Central memory CD8-positive, alpha-beta T cell (primary cell): ENCODE measurements at places on chromosomes 13 and 19.

GRCh38 chr13:73096638-73097037 is 37.8 kb downstream of the KLF5 start:
- no peaks in the 10 kb centered on the region for H3K36me3 ChIP-seq
- H3K4me3 ChIP-seq = no peak overlapping the region
- H3K27me3 ChIP-seq = no peaks in the 10 kb centered on the region

- no peak overlapping the region for H3K4me3 ChIP-seq
Measured at GRCh38 chr13:45331692-45332035, 9.3 kb downstream of the TPT1 start.

GRCh38 chr19:1087813-1088415 is 7.3 kb downstream of the POLR2E start:
- no peaks in the 10 kb centered on the region for H3K27me3 ChIP-seq
- H3K4me1 ChIP-seq = peaks cover 31% of the 10 kb centered on the region
- H3K27ac ChIP-seq = peak overlapping the region; percentile 95
- H3K4me3 ChIP-seq = peak overlapping the region; percentile 67

DNA sequence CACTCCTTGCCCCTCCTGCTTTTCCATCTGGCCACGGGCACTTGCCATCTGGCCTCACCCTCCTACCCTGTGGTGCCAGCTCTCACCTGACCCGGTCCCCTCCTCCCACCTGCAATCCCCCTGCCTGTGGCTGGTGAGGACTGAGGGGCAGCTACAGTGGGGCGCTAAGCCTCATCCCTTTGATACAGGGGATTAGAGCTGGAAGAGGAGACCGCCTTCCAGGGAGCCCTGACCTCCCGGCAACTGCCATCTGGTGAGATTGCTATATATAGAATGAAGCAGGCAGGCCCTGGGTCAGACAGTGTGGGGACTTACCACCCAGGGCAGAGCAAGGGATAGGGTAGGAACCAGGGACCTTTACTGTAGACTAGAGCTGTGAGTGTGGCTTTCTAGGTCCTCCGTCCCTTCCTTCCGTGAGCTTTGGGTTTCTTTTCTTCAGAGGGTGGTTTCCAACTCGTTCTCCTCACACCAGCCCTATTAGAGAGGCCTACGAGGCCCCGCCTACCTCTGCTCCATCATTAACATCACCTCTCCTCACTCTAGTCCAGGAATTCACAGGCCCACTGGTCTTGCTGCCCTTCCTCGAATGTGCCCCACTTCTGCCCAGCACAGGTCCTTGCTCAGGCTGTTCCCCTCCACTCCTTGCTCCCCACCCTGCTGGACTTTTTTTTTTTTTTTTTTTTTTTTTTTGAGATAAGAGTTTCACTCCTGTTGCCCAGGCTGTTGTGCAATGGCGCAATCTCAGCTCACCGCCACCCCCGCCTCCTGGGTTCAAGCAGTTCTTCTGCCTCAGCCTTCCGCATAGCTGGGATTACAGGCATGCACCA is 7.7 kb downstream of the KASH5 start:
- DNase-seq = no peak
- no peak overlapping the region for H3K4me3 ChIP-seq
- no peak overlapping the region for H3K27ac ChIP-seq
- H3K4me1 ChIP-seq = peaks cover 15% of the 10 kb centered on the region
- H3K36me3 ChIP-seq = peaks cover 1% of the 10 kb centered on the region
- H3K27me3 ChIP-seq = no peaks in the 10 kb centered on the region

- H3K4me3 ChIP-seq = no peak overlapping the region
- H3K27ac ChIP-seq = no peak overlapping the region
- no peak for DNase-seq
- peaks cover 11% of the 10 kb centered on the region for H3K27me3 ChIP-seq
- H3K4me1 ChIP-seq = no peaks in the 10 kb centered on the region
- no peaks in the 10 kb centered on the region for H3K36me3 ChIP-seq
Measured at GRCh38 chr19:4755459-4755858, 31.8 kb upstream of the DPP9 start.

- H3K4me1 ChIP-seq = no peaks in the 10 kb centered on the region
- H3K36me3 ChIP-seq = no peaks in the 10 kb centered on the region
- DNase-seq = no peak
- peaks cover 76% of the 10 kb centered on the region for H3K27me3 ChIP-seq
Measured at GRCh38 chr13:111537115-111537728, 216.8 kb downstream of the TEX29 start.

DNA sequence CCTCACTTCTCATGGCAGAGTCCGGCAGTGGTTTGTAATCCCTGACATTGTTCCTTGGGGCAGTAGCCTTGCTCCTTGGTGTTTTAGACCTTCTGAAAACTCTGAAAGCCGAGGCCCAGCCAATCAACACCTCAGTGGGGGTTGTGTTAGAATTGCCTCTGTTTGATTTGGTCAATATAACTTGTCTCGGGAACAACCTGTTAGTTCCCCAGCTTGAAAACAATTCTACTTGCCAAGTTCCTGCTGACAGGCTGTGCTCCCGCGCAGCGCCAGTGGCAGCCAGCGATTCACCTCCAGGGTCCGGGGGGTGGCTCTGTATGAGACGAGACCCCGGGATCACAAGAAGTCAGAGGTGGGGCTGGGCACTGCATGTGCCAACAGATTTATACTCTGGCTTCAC is 81.4 kb upstream of the MEDAG start:
- no peak for DNase-seq
- H3K4me3 ChIP-seq = no peak overlapping the region
- H3K27me3 ChIP-seq = peaks cover 52% of the 10 kb centered on the region
- H3K4me1 ChIP-seq = no peaks in the 10 kb centered on the region
- no peak overlapping the region for H3K27ac ChIP-seq
- H3K36me3 ChIP-seq = no peaks in the 10 kb centered on the region

GRCh38 chr13:80251403-80251802 is 89.5 kb downstream of the SPRY2 start:
- H3K4me1 ChIP-seq = no peaks in the 10 kb centered on the region
- no peaks in the 10 kb centered on the region for H3K27me3 ChIP-seq
- no peak for DNase-seq
- no peak overlapping the region for H3K4me3 ChIP-seq
